ENCODE measurements at places on chromosomes 13 and 19.
A peak's percentile ranks its signal among the peaks of the same experiment; 100 is the strongest.

DNA sequence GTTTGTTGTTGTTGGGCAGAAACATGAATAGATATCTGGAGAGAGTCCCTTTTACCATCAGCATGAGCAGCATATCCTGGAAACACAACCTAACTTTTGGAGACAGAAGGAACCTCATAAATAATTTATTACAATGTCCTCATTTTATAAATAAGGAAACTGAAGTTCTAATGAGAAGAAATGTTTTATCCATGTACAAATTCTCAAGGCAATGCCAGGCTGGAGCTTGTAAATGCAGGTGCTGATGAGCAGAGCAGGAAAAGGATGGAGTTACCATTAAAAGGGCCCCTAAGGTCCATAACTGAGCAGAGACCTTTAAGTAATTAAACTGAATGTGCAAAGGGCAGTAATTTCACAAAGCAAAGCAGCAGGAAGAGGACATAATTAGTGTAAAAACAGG, 17.3 kb downstream of the LCP1 start:
- no peak for DNase-seq

DNA sequence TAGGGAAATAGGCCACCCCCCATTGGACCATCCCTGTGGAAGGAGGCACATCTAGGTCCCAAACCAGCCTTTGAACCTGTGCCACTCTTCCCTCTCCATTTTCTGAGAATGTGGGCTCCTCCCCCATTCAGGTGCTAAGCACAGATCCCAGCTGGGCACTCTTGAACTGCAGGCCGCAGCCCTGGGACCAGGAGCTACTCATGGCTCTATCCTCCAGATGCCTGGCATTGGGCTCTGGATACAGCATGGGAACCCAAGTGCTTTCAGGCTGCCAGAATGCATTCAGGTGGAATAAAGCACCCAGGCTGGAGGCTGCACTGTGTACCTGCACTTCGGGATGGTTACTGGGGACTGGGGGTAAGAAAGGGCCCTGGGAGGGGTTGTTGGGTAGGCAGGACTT, 1372.3 kb upstream of the SPRY2 start:
- no peak for DNase-seq

DNA sequence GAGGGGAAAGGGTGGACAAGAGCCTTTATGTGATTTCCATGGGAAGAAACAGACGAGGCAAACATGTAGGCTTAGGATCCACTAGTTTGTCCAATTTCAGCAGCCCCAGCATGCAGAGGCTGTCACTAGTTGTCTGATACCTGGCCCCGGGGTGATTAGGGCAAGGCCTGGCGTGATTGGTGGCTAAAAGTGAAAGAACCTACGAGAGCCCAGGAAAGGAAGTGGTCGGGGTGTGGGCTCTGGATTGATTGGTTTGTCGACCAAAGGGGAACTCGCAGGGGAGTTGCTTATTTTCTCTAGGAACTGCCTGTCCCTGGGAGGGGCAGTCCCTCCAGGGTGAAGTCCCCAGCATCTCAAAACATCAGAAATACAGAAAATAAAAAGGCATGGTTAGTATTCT, 64.2 kb upstream of the UQCRFS1 start:
- DNase-seq: peak; percentile 6

DNA sequence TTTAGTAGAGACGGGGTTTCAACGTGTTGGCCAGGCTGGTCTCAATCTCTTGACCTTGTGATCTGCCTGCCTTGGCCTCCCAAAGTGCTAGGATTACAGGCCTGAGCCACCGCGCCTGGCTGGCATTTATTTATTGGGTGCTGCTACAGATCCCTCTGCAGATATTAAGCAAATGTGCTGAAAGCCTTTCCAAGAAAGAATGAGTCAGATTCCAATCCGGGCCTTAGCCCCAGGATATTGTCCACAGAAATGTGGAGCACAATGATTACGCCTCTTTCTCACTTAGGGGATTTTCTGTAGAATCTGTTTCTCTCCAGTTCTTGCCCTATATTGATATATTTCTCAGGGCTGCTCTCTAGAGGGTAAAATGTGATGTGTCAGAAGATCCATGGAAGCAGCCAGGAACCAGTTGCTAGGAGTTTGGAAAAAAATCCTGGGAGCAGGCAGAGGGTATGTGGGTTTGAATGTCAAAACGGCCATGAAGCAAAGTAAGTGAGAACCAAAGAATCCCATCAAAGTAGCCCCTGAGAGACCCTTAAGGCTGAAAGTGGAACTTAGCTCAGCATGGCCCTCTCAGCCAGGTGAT, 24.8 kb upstream of the IGFL4 start:
- DNase-seq: no peak

GRCh38 chr13:23889615-23890607, 711 bp upstream of the MIPEP start:
- DNase-seq: no peak

GRCh38 chr13:43580280-43580679, 206.5 kb downstream of the ENOX1 start:
- DNase-seq: no peak

- peak; percentile 18 for DNase-seq
Observed at GRCh38 chr13:71589032-71589431, 278.0 kb downstream of the DACH1 start.

DNA sequence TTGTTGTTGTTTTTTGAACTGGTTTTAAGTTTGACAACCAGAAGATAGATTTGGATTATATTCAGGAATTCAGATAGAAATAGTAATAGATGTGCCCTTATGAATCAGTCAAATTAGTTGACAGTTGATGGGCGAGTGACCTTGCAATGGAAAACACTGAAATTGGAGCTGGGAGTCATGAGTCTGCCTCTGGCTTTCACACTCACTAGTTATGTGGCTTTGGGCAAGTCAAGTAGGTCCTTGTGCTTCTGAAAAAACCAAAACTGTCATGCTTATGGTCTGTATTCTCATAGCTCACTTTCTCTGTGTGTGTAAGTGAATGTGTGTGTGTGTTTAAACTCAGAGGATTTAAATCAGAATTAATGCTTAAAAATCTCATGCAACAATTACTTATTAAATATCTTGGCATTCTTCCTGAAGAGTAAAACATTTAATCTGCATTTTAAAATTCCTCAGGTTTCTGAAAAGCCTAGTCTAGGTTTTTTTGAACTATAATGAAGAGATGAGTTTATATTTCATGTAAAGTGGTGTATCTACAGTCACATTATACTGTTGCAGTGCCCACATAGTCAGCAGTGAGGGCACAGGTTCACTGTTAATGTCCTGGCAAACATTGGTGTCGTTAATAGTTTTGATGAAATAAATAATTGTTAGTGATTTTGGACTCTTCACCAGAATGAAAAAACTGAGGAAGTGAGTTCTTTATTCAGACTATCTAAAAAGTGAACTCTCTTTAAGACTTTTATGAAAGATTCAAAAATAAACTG, 32.5 kb downstream of the UCHL3 start:
- peak; percentile 6 for DNase-seq

DNA sequence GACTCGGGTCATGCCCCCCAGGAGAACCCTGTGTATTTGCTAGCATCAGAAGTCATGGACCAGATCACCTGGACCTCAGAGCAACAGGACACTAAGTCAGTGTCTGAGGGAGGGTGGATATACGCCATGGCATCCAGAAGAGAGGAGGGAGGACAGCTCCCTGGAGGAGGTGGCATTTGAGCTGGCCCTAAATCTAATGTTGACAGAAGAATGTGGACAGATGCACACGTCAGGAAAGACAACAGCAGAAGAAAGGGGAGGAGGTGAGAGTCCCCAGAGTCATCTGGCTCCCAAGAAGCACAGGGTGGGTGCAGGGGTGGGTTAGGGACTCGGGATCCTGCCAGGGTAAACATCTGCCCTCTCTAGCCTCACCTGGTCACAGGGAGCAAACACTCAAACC, 24.5 kb upstream of the CCNE1 start:
- no peak for DNase-seq

DNA sequence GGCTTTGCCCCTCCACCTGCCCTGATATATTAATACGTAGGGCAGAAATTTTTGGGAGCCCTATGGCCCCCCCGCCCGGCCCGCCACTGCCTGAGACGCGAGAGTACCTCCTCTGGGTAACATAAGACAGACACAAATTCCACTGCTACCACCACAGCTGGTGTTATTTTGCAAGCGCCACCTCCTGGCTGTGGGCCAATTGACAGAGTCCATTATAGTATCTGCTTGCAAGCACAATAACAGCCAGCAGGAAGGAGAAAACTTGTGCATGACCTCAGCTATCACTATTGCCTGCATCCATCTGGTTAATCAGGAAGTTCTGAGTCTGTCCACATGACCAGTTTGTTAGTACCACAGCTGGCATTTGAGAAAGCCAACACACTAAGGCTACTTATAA, 25.3 kb upstream of the OR10H2 start:
- DNase-seq: peak; percentile 92

GRCh38 chr13:96993634-96994016, 651 bp downstream of the OXGR1 start:
- DNase-seq: peak; percentile 58
